ENCODE measurements at places on chromosomes 12 and 14. TPM values are rescaled to one million over a fixed set of nuclear protein-coding genes. Genes with fewer than 3 reads are reported as not detected.

DNA sequence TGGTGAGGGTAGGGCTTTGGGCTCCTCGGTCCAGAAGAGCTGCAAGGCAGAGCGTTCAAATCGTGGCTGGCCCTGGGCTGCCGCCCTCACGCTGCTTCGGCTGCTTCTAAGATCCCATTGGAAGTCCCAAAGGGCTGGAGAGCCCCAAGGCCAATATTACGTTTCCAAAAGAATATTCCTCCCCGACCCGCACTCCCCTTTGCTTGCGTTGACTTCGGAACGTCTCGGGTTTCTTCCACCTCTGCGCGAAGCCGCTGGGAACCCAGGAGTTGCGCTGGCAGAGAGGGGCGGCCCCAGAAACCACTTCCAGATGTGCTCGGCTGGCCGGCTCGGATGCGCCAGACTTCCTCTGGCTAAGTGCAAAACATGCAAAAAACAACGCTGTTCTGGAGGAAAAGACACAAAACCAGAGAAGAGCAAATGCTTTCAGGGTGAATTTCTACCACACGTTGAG lies at the start of gene GLT8D2:
Gene GLT8D2, minus strand, starts transcription at position 285 of the 454 bp plus-strand sequence. CDS start 30,539 bp downstream, outside the sequence.
- no peak within 1 kb of the TSS for H3K27ac ChIP-seq
- no peaks in the 10 kb centered on the region for H3K4me1 ChIP-seq
- no peaks in the 10 kb centered on the region for H3K36me3 ChIP-seq
- H3K4me3 ChIP-seq = no peak within 1 kb of the TSS
- no peak for DNase-seq

DNA sequence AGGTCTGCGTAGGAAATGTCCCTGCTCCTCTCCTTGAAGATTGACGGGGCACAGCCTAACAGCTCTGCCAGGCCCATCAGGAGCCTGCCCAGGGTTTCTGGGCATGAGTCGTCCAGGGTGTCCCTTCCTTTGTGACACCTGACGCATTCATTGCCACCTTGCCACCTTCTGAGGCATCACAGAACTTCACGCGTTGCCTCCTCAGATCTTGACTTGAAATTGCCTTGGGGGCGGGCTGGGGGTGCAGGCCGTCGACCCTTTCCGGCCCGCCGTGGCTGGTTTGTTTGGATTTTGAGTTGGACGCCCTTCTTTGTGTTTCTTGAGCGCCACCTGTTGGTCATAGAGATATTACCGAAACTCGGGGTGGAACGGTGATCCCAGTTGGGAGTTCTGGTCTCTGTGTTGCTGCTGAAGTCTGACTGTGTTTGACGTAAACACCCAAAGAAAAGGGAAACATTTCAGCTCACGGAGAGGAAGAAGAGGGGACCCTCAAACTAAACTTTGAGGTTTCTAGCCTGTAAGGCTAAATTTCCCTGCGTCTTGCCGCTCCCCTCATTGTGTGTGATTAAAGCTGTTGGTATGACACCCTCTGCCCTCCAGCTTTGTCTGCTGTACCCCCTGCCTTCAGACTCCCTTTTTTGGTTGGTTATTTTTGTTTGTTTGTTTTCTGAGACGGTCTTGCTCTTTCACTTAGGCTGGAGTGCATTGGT lies 44.6 kb downstream of the MLXIP start:
- H3K27ac ChIP-seq = no peak overlapping the region
- H3K36me3 ChIP-seq = peaks cover 12% of the 10 kb centered on the region

GRCh38 chr12:91921555-91921954 lies 224.1 kb downstream of the BTG1 start:
- H3K27ac ChIP-seq = no peak overlapping the region
- no peak overlapping the region for H3K4me3 ChIP-seq
- H3K27me3 ChIP-seq = no peaks in the 10 kb centered on the region

DNA sequence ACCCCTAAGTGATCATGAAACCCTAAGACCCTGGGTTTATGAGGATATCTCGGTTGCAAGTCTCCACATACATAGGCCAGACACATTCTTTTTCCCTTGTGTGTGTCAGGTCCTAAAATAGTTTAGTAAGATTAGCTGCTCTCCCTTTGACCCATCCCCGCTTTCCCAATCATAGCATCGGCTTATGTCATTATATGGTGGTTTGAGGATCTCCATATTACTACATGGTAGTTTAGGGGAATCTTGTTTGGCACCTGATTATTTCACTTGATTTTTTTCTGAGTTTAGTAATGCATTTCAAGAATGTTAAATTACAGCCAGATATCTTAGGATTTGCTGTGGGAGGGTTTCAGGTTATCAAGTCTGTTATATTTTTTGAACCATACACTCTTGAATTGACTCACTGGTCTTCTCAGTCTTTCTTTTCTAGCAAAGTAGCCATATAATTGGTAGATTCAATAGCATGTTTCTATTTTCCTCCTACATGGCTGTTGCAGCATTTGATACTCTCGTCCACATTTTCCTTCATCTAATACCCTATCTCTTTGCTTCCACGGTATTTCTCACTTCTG lies 68.3 kb upstream of the TRHDE start:
- no peak for DNase-seq
- no peak overlapping the region for H3K4me3 ChIP-seq
- H3K36me3 ChIP-seq = no peaks in the 10 kb centered on the region
- H3K27ac ChIP-seq = no peak overlapping the region
- H3K4me1 ChIP-seq = no peaks in the 10 kb centered on the region
- no peaks in the 10 kb centered on the region for H3K27me3 ChIP-seq

The PTHLH gene
- 0.33 TPM for total RNA-seq
